ENCODE measurements at places on chromosomes 7 and 10. TPM values are rescaled to one million over a fixed set of nuclear protein-coding genes. Genes with fewer than 3 reads are reported as not detected.

- no peak for DNase-seq
- H3K27ac ChIP-seq = peak overlapping the region; percentile 21
- H3K4me1 ChIP-seq = peaks cover 15% of the 10 kb centered on the region
- H3K27me3 ChIP-seq = no peaks in the 10 kb centered on the region
- H3K4me3 ChIP-seq = no peak overlapping the region
These were observed 47.6 kb upstream of the PPIF start for GRCh38 chr10:79299397-79300241.

DNA sequence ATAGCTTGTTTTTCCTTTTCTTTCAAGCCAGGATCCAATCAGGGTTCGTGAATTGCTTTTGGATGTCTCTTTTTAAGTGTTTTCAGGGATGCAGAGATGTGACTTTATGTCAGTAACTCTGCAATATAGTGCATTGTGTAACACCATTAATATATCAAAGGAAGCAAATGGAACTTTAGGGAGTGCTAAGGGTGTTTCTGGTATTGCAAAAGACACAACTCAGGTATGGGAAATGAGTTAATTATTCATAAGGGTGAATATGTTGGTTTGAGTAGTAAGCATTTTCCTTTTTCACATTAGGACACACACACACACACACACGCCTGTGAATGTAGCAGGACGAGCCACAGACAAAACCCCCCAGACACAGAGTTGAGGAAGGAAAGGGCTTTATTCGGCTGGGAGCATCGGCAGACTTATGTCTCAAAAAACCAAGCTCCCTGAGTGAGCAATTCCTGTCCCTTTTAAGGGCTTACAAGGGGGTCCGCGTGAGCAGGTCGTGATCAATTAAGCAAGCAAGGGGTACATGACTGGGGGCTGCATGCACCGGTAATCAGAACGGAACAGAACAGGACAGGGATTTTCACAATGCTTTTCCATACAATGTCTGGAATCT, 31.8 kb upstream of the GSDME start:
- no peak overlapping the region for H3K27ac ChIP-seq
- DNase-seq = no peak
- H3K27me3 ChIP-seq = no peaks in the 10 kb centered on the region

NPTX2 gene
- total RNA-seq = 3.1 TPM

GRCh38 chr7:127632276-127632910, 14.5 kb upstream of the PAX4 start:
- H3K4me3 ChIP-seq = no peak overlapping the region
- H3K27ac ChIP-seq = no peak overlapping the region
- no peaks in the 10 kb centered on the region for H3K36me3 ChIP-seq
- no peaks in the 10 kb centered on the region for H3K4me1 ChIP-seq
- peaks cover 35% of the 10 kb centered on the region for H3K27me3 ChIP-seq

GRCh38 chr7:50346545-50347497, 42.3 kb downstream of the IKZF1 start:
- no peaks in the 10 kb centered on the region for H3K4me1 ChIP-seq
- DNase-seq = no peak
